ENCODE measurements at places on chromosomes 3 and 15.
A peak's percentile ranks its signal among the peaks of the same experiment; 100 is the strongest.

GRCh38 chr3:73385568-73385967 lies 239.2 kb downstream of the PDZRN3 start:
- DNase-seq, result no peak

DNA sequence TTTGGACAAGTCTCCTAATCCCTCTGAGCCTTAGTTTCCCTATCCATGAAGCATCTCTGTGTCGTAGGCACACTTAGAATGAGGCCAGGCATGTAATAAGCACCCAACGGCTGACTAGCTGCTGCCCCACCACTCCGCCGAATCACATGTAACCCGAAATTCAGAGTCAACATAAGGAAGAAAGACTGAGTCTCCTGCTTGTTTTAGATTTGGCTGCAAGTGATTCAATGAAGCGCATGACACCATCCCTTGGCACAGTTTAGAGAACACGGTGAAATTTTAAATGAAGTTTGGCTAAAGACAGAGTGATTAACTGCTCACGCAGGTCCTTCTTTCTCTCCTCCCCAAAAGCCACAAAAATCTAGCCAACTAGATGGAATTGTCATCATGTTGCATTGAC lies 279.2 kb downstream of the TLE3 start:
- DNase-seq, result no peak

DNA sequence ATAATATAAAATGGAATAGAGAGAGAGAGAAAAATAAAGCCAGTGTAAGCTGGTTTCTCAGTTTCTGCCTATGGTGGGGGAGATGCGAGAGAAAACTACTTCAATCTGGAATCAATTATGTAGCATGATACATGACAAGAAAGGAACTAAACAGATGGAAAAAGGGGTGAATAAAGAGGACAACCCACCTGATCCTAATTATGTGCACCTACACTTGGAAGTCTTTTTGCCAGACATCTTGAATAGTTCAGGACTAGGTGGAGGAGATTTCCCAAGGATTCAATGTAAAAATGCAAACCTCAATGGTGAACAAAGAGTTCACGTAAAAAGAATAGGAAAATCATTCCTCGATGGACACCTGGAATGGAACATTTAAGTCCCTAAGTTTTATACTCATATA lies 524.4 kb upstream of the RGMA start:
- no peak for DNase-seq

GRCh38 chr3:31622636-31623288 lies 90.0 kb downstream of the STT3B start:
- no peak for DNase-seq

- DNase-seq, result no peak
Measured at GRCh38 chr15:31977138-31977537, 53.2 kb upstream of the CHRNA7 start.

GRCh38 chr3:24678021-24678420 lies 183.4 kb upstream of the THRB start:
- DNase-seq, result no peak

- DNase-seq, result no peak
Measured at GRCh38 chr3:56365905-56366640, 102.2 kb downstream of the ERC2 start.

DNA sequence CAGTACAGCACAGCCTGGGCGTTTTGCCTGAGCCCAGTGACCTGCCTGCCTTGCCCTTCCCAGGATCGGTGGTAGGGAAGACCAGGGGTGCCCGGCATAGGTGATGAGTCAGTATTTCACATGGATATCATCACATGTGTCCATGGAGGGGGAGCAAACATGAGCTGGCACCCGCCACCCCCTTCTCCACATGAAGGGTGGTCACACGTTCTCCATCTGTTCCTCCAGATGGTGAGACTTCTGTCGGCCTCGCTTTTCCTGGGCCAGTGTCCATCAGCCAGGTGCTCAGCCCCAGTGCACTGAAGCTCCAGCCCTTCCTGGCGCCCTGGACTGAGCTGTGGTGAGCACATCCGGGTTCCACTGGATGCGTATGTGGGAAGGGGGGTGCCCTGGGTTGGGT lies 208.4 kb downstream of the UBE3A start:
- DNase-seq, result no peak

DNA sequence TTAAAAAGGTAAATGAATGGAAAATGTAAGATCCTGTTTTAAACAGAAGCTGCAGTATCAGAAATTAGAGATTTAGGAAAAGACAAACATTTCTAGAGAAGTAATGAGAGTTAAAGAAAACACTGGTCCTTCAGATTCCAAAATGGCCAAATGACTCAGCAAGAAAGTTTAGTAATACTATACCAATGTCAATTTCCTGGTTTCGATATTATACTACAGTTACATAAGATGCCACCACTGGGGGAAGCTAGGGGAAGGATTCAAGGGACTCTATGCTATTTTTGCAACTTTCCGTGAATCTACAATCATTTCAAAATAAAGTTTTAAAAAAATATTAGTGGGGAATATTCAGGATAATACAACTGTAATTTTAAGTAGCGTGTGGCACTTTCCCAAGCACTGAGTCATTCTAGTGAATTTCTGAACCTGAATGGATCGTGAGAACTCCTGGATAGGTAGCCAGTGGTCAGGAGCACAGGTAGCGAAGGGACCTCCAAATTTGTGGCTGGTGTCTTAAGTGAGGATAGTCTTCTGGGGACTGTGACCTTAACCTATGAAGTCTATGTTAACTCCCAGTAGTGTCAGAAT lies 37.6 kb downstream of the TMCC1 start:
- no peak for DNase-seq

GRCh38 chr3:186024210-186024609 lies 84.7 kb downstream of the ETV5 start:
- DNase-seq, result no peak

GRCh38 chr3:123396171-123397049 lies 52.5 kb downstream of the ADCY5 start:
- no peak for DNase-seq

DNA sequence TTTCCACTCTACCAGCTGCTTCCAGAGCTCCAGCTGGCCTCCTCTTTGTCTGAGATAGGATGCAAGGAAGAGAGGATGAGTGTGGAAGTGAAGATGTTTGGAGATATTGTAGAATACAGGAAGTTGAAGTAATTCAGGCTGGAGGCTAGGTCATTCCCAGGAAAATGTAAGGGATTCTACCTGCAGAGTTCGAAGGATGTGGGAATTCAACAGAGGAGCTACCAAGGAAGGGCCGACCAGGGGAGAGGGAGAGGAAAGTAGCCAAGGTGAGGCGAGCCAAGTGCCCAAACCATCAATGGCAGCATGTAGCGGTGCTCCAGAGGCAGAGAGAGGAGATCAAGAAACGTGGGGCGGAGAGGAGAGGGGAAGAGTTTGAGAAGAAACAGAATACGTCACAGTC lies 49.0 kb upstream of the EPHB3 start:
- DNase-seq, result no peak

- no peak for DNase-seq
Measured at GRCh38 chr3:189094539-189094938, 77.2 kb upstream of the TPRG1 start.

DNA sequence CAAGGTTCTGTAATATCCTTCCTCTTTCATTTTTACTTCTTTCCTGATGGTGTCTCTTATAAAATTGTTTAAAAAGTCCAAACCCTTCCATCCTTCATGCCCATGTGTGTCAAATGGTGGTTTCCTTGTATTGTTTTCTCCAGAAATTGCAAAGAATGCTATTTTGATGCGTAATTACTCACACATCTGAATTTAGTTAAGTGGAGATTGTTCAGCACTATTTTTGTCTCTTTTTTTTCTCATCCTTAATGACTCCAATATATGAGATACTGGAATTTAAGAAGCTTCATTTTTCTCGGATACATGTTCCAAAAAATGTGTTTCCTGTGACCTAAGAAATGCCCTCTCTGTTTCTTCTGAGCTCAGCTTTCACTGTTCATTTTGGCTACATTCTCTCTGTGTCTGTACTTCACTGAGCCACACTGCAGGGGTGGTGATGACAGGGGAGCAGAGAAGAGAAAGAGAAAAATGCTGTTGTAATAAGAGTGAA lies 799.8 kb downstream of the DIPK2A start:
- no peak for DNase-seq

DNA sequence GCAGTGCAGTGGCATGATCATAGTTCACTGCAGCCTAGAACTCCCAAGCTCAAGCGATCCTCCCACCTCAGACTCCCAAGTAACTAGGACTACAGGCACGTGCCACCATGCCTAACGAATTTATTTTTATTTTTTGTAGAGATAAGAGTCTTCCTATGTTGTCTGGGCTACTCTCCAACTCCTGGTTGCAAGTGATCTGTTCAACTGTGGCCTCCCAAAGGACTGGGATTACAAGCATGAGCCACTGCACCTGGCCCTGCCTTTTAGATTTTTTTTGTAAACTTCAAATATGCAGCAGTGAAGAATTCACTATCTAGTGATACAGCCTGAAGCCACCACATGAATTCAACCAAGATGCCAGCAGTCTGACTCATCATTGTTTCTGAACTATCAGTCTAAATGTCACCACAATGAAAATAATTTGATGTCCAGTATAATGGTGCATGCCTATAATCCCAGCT lies 32.7 kb downstream of the UBXN7 start:
- DNase-seq, result peak; percentile 63

DNA sequence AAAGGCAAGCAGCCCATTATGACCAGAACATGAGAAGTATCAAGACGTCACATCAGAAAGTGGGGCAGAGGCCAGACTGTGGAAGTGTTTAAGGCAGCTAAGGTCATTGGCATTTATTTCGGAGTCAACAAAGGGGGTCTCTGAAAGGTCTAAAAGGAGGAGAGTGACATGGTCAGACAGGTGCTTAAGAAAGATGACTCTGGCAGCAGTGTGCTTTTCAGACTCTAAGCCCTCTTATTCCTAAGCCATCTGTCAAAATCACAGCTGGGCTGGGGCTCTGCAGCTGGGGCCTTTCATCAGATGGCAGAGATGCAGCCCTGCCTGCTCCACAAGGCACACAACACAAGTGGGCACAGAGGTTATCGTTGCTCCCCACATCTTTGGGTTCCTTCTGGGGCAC lies 14.0 kb downstream of the FBXL22 start:
- DNase-seq, result no peak

- DNase-seq, result no peak
Measured at GRCh38 chr15:85479071-85479647, 98.8 kb downstream of the AKAP13 start.

GRCh38 chr3:194042927-194043326 lies 93.0 kb upstream of the HES1 start:
- no peak for DNase-seq

DNA sequence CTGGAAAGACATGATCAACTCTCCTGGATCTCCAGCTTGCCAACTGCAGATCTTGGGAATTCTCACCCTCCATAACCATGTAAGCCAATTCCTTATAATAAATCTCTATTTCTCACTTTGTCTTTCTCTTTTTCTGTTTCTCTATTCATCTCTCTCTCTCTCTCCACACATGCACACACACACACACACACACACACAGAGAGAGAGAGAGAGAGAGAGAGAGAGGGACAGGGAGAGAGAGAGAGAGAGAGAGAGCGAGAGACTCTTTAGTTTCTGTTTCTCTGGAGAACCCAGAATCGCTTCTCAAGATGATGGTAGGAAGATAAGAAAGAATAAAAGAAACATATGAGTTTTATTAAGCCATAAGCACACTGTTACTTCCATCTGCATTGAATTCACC lies 111.9 kb downstream of the BCHE start:
- no peak for DNase-seq

- no peak for DNase-seq
Measured at GRCh38 chr3:193052354-193053045, 134.8 kb upstream of the MB21D2 start.

DNA sequence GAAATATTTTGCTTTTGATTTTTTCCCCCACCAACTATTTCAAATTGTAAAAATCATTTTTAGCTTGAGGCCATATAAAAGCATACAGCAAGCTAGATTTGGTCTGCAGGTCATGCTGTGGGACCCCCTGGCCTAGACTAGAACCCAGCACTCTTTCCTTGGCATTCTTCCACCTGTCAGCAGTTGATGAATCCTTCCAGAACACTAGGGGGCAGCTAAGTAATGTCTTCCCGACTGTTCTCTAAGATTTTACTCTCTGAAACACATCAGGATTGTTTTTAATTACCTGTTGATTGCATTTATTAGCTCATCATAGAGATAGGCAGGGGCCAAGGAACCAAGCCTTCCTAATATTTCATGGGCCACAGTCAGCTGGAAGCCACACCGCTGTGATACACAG lies 174.5 kb downstream of the CACNA1D start:
- DNase-seq, result peak; percentile 7

DNA sequence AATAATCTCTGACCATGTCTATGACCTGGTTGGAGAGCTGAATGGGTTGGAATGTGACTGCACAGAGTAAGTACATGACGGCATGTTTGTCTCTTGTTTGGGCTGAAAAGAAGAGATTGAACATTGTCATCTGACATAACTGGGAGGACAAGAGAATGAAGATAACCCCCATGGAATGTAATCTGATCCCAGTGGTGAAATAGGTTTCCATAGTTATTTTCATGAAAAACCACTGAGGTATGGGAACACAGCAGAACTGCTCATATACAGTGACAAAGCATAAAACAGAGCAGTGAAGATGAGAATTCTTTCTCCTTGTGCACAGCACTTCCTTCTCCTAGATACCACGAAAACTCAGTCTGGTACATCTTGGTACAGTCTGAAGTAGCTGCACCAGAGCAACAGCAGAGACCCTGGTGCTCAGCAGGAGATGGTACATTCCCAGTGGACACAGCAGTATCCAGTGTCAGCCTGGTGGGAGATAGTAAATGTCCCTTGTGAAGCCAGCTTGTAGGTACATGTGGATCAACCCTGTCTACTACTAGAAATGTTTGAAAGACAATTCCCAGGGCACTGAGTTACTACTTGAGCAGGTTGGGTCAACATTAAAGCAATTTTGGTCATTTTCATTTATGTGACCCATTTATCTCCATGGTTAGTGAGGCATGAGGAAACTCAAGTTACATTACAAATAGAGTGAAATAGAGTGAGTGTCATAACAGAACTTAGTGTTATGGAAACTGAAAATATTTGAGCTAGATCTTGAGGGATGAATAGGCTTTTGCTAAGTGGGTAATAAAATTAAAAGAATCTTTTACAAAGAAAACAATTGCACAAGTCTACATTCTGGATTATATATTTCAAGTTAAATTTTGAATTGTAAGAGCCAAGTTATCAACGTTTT lies 178.3 kb downstream of the SUCNR1 start:
- no peak for DNase-seq

GRCh38 chr15:26631894-26632293 lies 141.0 kb downstream of the GABRB3 start:
- no peak for DNase-seq

- DNase-seq, result no peak
Measured at GRCh38 chr15:88493844-88494243, 26.3 kb downstream of the MRPS11 start.

DNA sequence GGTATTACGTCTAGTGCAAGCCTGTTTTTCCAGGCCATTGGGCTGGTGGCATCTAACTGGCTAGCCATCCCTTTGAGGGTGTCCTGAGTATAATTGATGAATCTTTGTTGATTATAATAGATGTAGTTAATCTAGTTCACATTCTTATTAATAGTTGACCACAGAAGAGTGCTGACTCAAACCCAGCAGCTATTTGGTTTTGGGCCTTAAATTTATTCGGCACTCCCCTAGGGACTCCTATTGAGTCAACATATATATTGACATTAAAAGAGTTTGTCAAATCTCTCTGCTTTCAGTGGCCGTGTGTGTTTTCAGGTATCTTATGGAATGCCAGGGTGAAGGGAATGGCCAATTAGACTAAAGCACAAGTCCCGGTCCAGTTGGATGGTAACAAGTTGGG lies 19.7 kb downstream of the ARL8B start:
- no peak for DNase-seq
